Stimulated activated CD4-positive, alpha-beta T cell treated with anti-CD3 and anti-CD28 coated beads, Interleukin-2, amount 100 ng/mL, for 4 hours (primary cell): ENCODE measurements at places on chromosomes 2 and 18.

DNA sequence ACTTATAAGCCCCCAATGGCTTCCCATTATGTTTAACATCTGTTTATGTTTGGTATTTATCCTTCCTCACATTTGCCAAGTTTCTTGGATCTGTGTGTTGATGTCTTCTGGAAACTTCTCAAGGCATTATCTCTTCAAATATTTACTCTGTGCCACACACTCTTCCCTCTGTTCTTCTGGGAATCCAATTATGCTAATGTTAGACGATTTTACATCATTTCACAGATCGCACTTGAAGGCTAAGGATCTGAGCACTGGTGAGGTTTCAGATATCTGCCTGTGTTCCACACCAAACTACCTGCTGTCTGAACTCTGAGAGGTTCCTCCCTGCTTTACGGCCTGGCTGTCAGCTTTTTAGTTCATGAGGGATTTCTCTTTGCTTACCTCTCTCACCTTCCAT lies 10.1 kb downstream of the AOX1 start:
- DNase-seq, result no peak

- no peak for DNase-seq
Observed at GRCh38 chr2:126510356-126510755, 145.6 kb upstream of the GYPC start.

GRCh38 chr18:24954341-24954740 lies 397.6 kb downstream of the ZNF521 start:
- DNase-seq, result no peak

- peak; percentile 30 for DNase-seq
Observed at GRCh38 chr2:85409845-85410583, at the start of gene CAPG. Gene CAPG, minus strand, starts transcription at chr2:85410366. Its CDS starts 8,221 bp downstream, at chr2:85402145.

DNA sequence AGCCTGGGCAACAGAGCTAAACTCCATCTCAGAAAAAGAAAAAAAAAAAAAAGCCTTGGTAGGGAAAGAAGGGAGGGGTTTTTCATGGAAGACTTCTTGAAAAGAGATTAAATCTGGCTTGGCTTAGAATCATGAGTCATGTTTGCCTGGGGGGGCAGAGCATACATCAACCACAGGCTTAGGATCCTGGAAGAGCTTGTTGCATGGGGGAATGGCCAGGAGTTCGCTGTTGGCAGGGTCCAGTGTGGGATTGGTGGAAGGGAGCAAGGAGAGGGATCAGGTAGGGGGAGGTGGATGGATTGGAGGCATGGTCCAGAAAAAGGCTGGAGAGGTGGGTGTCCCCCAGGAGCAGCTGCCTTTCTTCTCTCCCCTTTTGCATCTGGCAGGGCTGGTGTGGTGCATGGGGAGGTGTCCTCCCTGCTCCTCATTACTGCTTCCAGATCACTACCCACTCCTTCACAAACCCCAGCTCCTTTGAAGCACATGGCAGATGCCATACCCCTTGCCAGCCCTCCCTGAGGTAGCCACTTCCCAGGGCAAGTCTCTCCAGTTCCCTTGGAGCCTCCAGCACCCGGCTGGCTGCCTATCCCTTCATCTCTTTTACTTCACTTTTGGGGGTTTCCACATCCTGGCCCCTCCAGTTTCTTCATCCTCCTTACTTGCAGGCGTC lies 2.5 kb downstream of the ARMC9 start:
- no peak for DNase-seq

GRCh38 chr2:65658881-65659280 lies 226.5 kb upstream of the SPRED2 start:
- no peak for DNase-seq
